ENCODE measurements at places on chromosomes 5 and 9. TPM values are rescaled to one million over a fixed set of nuclear protein-coding genes. Genes with fewer than 3 reads are reported as not detected.

Gene GABRB2
- 0.39 TPM for total RNA-seq

Gene ANKS6
- 39.0 TPM for total RNA-seq

Gene PIP5K1B
- total RNA-seq: 6.8 TPM

Gene MSX2
- 1.3 TPM for total RNA-seq

Gene AIF1L
- total RNA-seq: 53.5 TPM

Gene MZB1
- total RNA-seq: 2.4 TPM

- H3K36me3 ChIP-seq: peaks cover 6% of the 10 kb centered on the region
- no peak overlapping the region for H3K4me3 ChIP-seq
- no peak for DNase-seq
- no peaks in the 10 kb centered on the region for H3K4me1 ChIP-seq
These were observed 23.9 kb downstream of the ISOC1 start for GRCh38 chr5:129118405-129118804.

- H3K4me1 ChIP-seq: no peaks in the 10 kb centered on the region
- no peak overlapping the region for H3K27ac ChIP-seq
- H3K27me3 ChIP-seq: no peaks in the 10 kb centered on the region
- H3K4me3 ChIP-seq: no peak overlapping the region
- no peak for DNase-seq
These were observed 35.9 kb upstream of the ARSB start for GRCh38 chr5:79020861-79021561.

DNA sequence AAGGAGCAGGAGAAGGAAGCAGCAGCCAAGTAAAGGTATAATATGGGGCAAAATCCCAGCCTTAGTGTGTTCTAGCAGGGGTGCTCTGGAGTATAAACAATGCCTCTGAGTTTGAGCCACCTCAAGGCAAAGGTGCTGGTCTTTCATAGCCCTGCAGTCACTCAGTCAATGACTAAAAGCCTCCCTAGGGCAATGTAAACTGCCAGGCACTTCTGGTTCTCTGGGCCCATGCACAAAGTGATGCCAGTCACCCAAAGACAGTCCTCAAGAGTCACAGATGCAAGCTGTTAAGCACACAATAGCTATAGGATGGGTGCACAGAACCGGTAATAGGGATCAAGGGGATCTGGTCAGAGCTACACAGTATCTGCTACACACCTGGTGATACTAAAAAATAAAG, 12.6 kb downstream of the ZBTB5 start:
- DNase-seq: no peak
- H3K4me1 ChIP-seq: no peaks in the 10 kb centered on the region
- no peak overlapping the region for H3K4me3 ChIP-seq
- H3K27me3 ChIP-seq: no peaks in the 10 kb centered on the region

DNA sequence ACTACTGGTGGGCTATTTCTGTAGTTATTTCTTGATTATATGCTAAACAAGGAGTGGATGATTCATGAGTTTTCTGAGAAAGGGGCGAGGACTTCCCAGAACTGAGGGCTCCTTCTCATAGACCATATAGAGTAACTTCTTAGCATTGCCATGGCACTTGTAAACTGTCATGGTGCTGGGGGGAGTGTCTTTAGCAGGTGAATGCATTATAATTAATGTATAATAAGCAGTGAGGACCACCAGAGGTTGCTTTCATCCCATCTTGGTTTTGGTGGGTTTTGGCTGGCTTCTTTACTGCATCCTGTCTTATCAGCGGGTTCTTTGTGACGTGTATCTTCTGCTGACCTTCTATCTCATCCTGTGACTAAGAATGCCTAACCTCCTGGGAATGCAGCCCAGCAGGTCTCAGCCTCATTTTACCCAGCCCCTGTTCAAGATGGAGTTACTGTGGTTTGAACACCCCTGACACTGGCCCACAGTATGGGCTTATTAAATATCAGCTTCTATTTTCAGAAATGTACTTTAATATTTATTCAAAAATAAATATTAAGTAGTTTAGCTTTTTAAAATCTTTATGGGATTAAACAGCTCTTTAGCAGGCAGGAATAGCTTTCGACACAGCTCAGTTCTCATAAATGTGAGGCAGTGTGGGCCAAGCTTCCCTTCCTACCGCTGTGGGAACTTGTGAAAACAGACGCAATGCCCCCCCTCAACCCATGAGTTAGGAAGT, 44.4 kb downstream of the GALNT12 start:
- no peak overlapping the region for H3K27ac ChIP-seq
- H3K4me3 ChIP-seq: no peak overlapping the region
- peaks cover 16% of the 10 kb centered on the region for H3K4me1 ChIP-seq
- no peak for DNase-seq
- no peaks in the 10 kb centered on the region for H3K27me3 ChIP-seq
- no peaks in the 10 kb centered on the region for H3K36me3 ChIP-seq

DNA sequence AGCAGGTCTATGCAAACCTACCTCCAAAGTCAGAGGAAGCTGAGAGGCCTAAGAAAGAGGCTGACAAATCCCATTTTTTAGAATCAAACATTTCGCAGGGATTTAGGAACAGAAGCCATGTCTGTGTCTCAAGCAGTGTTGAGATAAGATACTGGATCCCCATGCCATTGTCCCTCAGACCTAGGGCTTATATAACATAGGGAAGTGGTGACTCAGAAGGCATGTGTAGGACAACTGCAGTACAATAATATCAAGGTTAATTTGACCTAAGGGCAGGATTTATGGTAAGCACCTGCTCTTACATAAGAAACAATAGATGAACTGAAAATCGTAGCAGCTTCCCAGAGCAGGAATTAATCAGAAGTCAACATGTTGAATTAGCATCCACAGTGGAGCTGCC, 459.4 kb downstream of the ANXA1 start:
- H3K4me1 ChIP-seq: no peaks in the 10 kb centered on the region
- no peak for DNase-seq
- no peaks in the 10 kb centered on the region for H3K27me3 ChIP-seq
- no peaks in the 10 kb centered on the region for H3K36me3 ChIP-seq
- no peak overlapping the region for H3K4me3 ChIP-seq
- H3K27ac ChIP-seq: no peak overlapping the region

- H3K4me1 ChIP-seq: peaks cover 4% of the 10 kb centered on the region
- no peaks in the 10 kb centered on the region for H3K36me3 ChIP-seq
- no peak overlapping the region for H3K4me3 ChIP-seq
- no peak overlapping the region for H3K27ac ChIP-seq
These were observed 377.2 kb upstream of the KLF4 start for GRCh38 chr9:107866711-107867311.

- H3K27ac ChIP-seq: no peak overlapping the region
- DNase-seq: no peak
- no peaks in the 10 kb centered on the region for H3K36me3 ChIP-seq
These were observed 123.4 kb downstream of the ARL15 start for GRCh38 chr5:54186912-54187445.

DNA sequence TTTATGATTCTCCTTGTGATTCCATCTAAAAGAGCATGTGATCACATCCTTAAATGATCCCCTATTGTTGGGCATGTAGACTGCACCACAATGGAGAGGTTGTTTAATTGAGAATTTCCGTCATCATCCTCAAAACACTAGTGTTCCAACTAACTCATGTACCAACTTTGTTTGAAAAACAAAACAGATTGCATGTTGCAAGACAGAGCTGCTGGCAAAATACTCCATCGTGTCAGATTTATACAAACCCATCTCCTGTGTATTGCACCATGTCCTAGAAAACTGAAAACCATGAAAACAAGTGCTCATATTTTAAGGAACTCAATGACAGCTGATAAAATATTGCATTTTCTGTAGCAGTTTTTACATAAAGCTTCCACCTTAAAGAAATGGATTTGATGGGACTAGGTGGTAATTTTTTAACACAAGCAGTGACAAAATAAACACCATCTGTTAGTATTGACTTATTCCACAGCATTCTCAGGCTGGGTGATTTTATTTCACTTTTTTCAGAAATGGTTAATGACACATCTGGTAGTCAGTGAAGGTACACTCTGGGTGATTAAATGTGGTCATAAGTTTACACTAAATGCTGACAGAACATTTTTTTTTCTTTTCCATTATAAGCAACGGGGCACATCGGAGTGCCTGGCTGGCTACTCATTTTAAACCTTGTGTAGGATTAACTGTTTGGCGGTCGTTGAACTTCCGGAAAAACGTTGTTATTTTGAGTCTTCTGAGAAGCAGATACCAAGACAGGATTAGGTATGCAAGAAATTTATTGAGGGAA, 602.9 kb upstream of the WWC1 start:
- H3K27me3 ChIP-seq: no peaks in the 10 kb centered on the region
- H3K4me1 ChIP-seq: no peaks in the 10 kb centered on the region
- H3K27ac ChIP-seq: no peak overlapping the region
- DNase-seq: peak; percentile 25
- H3K4me3 ChIP-seq: no peak overlapping the region

GRCh38 chr5:73818357-73818756, 192.4 kb downstream of the ARHGEF28 start:
- DNase-seq: no peak
- H3K4me3 ChIP-seq: no peak overlapping the region
- H3K27ac ChIP-seq: no peak overlapping the region
- H3K4me1 ChIP-seq: no peaks in the 10 kb centered on the region

DNA sequence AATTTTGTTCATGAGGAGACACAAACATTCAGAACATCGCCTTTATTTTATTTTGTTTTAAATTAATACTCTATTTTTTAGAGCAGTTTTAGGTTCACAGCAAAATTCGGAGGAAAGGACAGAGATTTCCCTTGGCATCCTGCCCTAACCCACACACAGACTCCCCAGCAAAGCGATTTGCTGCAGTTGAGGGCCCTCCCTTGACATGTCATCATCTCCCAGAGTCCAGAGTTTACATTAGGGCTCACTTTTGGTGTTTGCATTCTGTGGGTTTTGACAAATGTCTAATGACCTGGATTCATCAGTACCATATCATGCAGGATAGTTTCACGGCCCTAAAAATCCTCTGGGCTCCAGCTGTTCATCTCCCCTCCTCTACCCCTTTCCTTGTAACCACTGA, 33.6 kb upstream of the COL5A1 start:
- no peaks in the 10 kb centered on the region for H3K4me1 ChIP-seq
- no peak for DNase-seq
- no peaks in the 10 kb centered on the region for H3K27me3 ChIP-seq
- no peaks in the 10 kb centered on the region for H3K36me3 ChIP-seq
- no peak overlapping the region for H3K27ac ChIP-seq

GRCh38 chr5:68821056-68821455, 272.8 kb upstream of the SLC30A5 start:
- no peak overlapping the region for H3K27ac ChIP-seq
- no peaks in the 10 kb centered on the region for H3K4me1 ChIP-seq
- DNase-seq: no peak
- no peak overlapping the region for H3K4me3 ChIP-seq

- no peak overlapping the region for H3K4me3 ChIP-seq
- no peak for DNase-seq
- H3K27ac ChIP-seq: peak overlapping the region; percentile 35
- no peaks in the 10 kb centered on the region for H3K36me3 ChIP-seq
These were observed 72.6 kb downstream of the DAPK1 start for GRCh38 chr9:87570000-87570908.

DNA sequence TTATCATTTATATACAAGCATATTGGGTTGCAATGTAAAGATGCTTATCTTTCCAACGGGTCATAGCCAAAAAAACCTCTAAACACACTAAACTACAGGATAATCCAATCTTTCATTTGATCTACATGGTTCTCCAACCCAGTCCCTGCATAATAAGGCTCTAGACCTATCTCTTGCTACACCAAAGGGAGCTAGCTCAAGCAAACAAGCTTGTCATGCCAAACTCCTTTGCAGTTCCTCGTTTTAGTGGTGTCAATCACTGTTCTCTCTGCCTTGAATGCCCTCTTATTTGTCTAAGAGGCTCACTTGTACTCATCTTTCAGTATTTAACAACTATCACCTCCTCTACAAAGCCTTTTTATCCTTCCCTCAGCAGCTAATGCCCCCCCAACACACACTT, 5.6 kb downstream of the HOMER1 start:
- DNase-seq: no peak
- H3K4me1 ChIP-seq: peaks cover 16% of the 10 kb centered on the region
- no peaks in the 10 kb centered on the region for H3K36me3 ChIP-seq
- H3K4me3 ChIP-seq: no peak overlapping the region

GRCh38 chr9:16532272-16532671, 338.2 kb downstream of the BNC2 start:
- no peak for DNase-seq
- no peaks in the 10 kb centered on the region for H3K27me3 ChIP-seq
- peak overlapping the region; percentile 33 for H3K27ac ChIP-seq
- H3K4me1 ChIP-seq: no peaks in the 10 kb centered on the region

DNA sequence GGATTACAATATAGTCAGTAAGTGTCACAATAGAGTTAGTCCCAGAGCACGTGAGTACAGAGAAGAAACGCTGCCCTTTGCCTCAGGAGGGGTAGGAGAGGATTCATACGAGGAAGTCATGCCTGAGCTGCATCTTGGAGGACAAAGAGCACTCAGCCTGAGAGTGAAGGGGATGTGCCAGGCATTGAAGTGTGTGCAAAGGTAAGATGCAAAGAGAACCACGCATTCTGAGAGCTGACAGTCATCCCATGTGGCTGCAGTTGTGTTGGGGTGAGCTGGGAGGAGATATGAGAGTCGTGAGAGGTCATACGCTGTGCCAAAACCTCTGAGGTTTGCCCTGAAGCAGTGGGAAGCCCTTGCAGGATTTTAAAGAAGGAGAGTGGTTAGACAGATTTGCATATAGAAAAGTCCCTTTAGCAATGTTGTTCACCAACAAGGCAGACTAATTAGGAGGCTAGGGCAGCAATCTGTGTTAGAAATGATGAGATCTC, 97.5 kb downstream of the PIP5K1B start:
- no peak overlapping the region for H3K27ac ChIP-seq
- H3K4me3 ChIP-seq: no peak overlapping the region
- H3K27me3 ChIP-seq: no peaks in the 10 kb centered on the region
- no peak for DNase-seq
- H3K36me3 ChIP-seq: no peaks in the 10 kb centered on the region

DNA sequence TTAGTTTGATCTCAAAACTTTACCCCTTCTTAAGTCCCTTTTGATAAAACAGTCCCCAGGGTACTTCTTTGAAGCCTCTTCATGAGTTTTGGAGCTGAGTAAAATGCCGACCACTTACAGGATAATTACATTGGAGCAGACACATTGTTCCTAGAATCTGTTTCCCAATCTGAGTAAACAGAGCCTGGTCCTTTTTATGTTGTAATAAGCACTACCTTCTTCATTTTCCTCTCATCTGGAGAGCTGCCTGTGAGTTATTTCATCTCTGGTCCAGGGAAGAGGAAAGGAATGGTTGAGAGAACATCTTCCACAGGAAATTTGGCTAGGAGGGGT, 26.3 kb upstream of the GALNT10 start:
- H3K4me3 ChIP-seq: no peak overlapping the region
- no peaks in the 10 kb centered on the region for H3K27me3 ChIP-seq
- no peak overlapping the region for H3K27ac ChIP-seq

- H3K27ac ChIP-seq: peak overlapping the region; percentile 91
- no peaks in the 10 kb centered on the region for H3K36me3 ChIP-seq
- peaks cover 53% of the 10 kb centered on the region for H3K4me1 ChIP-seq
- H3K27me3 ChIP-seq: no peaks in the 10 kb centered on the region
These were observed 34.0 kb downstream of the RASGEF1C start for GRCh38 chr5:180175015-180175431.

- no peaks in the 10 kb centered on the region for H3K4me1 ChIP-seq
- no peak overlapping the region for H3K4me3 ChIP-seq
- peaks cover 1% of the 10 kb centered on the region for H3K27me3 ChIP-seq
- no peaks in the 10 kb centered on the region for H3K36me3 ChIP-seq
- H3K27ac ChIP-seq: no peak overlapping the region
These were observed 12.4 kb downstream of the IL12B start for GRCh38 chr5:159317849-159318248.

GRCh38 chr5:128633901-128634300, 95.9 kb upstream of the FBN2 start:
- no peak for DNase-seq
- H3K4me1 ChIP-seq: no peaks in the 10 kb centered on the region
- H3K36me3 ChIP-seq: no peaks in the 10 kb centered on the region
- H3K27me3 ChIP-seq: no peaks in the 10 kb centered on the region
- no peak overlapping the region for H3K27ac ChIP-seq

All from tibial nerve (tissue), 4 donors.